ENCODE measurements at places on chromosomes 3 and 15.

DNA sequence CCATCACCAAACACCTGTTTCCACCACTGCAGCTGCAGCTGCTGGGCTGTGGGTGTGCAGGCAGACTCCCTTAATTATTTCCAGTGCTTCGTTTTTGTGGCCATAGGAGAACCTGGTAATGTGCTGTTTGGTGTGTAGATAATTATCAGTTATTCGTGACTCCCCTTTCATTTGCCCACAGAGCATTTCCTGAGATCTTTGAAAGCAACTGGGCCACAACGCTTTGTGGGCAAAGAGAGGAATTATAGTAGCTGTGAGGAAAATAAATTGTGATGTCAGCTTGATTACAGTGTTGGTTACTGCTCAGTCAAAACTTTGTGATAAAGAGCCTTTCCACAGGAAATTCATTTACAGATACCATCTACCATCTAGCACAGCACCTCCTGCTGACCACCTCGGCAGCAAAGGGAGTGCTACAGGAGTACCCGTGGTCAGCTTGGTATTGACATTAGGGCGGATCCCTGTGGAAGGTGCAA is 193.3 kb upstream of the SLCO3A1 start:
- no peak for DNase-seq

DNA sequence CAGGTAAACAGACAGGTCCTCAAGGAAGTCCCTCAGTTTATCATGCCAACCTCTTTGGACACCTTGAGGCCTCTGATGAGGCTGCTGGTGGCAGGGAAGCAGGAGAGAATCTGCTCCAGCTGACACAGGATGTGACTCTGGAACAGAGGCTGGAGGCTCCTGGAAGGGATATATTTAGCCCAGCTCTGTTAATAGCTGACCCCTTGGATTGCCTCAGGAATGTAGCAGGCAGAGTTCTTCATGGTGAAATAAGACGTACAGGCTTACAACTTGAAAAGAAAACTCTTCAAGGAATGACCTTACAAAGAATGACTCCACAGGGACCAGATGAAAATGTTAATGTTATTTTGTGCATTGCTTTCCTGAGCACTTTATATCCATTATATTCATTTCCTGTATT is 90.5 kb downstream of the AQP9 start:
- no peak for DNase-seq

- no peak for DNase-seq
Observed at GRCh38 chr3:107028626-107029025, 348.6 kb upstream of the CCDC54 start.

DNA sequence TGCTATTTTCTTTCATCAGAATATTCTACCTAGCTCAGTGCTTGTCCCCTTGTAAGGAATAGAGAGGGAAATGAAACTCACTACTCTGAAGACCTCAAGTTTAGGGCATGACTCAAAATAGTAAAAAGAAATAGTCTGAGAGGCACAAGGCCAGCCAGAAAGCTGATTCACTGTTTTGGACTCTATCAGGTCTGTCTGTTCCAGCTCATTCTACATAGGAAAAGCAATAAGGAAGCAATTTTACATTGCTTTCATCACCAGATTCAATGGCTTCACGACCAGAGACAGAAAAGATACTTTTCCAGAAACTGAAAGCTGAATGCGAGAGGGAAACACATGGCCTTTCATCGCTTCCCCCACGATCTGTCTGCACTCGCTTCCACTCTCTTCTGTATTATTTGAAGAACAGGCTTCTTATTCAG is 276.0 kb downstream of the GBE1 start:
- no peak for DNase-seq

GRCh38 chr15:70497661-70498060 is 265.7 kb downstream of the UACA start:
- DNase-seq, result no peak

- no peak for DNase-seq
Observed at GRCh38 chr15:65091946-65092770, 15.6 kb downstream of the KBTBD13 start.

DNA sequence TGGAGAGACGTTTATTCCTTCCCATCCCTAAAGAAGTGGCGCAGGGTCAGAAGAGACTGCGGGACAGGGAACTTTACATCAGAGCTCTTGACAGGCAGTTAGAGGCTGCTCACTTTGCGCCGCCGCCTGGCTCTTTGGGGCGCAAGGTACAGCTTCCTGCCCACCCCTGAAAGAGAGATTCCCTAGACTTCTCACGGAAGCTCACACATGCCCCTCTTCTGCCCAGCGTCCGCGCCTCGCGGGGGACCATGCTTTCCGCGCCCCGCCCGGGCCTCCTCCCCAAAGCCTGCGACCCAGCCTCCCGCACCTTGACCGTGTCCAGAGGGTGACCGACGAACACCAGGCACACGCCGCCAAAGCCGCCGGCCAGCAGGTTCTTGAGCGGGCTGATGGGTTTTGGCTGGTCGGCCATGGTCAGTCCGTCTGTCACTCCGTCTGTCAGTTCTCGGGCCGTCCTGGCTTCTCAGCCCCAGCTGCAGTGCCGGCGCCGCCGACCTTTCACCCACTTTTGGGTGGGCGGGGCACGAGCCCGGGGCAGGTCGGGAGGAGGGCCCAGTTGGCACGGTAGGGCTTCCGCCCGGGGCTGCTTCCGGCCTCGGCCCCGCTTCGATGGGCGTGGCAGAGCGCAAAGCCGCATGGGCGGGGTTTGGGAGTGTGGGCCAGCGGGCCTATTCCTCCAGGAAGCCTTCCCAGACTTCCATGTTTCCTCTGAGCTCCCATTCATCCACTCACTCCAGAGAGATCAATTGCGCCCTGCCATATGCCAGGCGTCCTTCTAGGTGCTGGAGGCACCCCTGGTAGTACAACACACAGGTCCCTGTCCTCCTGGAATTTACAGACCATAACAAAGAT is at the start of gene SLC25A20:
Gene SLC25A20, minus strand, starts transcription at position 500 of the 852 bp plus-strand sequence. Its CDS starts 88 bp downstream, at position 412.
- DNase-seq, result peak; percentile 96

DNA sequence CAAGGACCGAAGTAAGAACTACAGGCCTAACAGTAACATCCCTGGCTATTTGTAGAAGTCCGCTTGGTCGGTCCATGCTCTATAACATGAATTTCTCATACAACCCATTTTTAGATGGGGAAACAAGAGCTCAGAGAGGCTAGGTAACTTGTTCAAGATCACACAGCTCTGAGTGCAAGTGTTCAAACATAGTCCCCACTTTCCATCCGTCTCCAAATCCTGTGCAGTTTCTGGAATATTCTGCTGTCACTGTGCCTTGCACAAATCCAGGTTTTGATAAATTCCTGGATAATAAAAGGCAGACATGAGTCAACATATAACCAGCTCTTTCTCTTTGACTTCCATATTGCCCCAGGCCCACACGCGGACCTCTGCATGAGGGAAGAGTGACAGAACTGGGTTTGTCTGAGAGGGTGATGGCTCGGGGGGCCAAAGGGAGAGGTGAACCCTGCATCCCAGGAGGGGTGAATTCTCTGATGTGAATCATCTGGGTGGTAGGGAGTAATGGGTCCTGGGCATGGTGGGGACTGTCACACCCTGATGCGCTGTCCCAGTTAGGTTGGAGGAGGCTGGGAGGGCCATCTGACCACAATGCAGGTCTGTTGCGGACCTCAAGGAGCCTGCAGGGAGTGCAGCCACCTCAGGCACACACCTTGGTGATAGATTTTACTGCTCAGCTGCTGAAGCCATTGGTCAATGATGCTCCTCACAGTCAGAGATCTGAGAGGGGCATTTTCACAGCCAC is 162.2 kb downstream of the SMAD6 start:
- DNase-seq, result peak; percentile 4

DNA sequence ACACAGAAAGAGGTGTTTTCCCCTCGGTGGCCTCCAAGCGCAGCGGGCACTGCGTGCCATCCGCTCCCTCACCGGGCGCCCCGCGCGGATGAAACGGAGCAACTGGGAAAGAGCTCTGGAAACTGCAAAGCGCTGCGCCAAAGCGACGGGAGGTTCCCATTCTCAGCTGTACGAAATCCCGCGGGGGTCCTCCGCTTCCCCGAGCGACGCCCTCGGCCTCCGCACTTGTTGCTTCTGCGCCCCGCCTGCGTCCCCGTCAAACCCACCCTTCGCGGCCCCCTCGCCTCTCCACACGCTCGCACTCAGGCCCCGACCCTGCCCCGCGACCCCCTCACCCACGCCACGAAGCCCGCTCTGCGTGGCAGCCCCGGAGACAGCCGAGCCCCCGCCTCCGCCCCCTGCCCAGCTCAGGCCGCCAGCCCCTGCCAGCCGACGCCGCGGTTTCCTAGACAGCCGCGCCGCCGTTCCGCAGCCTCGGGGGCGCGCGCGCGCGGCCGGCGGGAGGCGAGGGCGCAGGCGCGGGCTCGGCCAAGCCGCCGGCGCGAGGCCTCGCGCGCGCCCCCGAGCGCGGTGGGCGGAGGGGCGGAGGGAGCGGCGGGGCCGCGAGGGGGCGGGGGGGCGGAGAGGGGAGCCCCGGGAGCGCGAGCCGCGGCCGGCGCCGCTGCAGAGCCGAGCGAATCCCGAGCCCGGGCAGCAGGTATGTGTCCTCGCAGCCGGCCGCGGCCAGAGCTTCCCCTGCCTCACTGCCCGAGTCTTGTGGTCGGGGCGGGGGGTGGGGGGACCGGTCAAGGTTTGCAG is at the start of gene TMEM266:
Gene TMEM266, plus strand, starts transcription at position 666 of the 798 bp plus-strand sequence. CDS start 74,279 bp downstream, outside the sequence.
- DNase-seq, result peak; percentile 27

GRCh38 chr3:51678641-51679040 is 7.6 kb downstream of the TEX264 start:
- DNase-seq, result no peak

DNA sequence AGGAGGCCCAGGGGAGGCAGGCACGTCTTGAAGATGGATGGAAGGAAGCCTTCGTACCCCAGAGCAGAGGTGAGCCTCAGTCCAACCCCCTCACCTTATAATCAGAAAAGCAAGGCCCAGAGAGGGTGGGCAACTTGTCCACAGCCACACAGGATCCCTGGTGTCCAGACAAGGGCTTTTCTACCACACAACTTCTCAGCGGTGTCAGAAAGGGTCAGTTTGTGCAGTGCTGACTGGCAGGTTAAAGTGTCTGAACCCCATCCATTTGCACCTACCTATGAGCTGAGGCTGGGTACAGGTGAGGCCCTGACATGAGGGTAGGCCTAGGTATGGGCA is 8.6 kb downstream of the IGDCC3 start:
- DNase-seq, result no peak

DNA sequence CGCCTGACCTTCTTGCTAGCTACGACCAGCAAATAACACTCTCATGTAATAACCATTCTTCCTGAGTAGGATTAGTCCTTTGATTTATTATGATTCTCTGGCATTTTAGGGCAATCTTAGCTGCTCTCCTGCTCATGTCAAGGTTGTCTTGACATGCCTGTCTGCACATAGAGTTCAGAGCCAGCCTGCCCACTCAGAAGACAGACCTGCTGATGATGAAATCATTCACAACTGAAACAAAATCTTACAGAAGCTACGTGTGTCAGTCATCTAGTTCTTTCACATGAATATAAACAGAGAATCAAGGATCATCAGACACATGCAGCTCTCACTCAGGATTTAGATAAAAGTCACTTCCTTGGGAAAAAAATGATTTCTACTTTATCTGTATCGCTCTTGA is 173.6 kb upstream of the LYSMD4 start:
- no peak for DNase-seq

- no peak for DNase-seq
Observed at GRCh38 chr3:42654331-42655201, 1.1 kb downstream of the ZBTB47 start.

Measured in activated CD4-positive, alpha-beta memory T cell treated with anti-CD3 and anti-CD28 coated beads for 36 hours (primary cell).